ENCODE measurements at places on chromosomes 2 and 18.

DNA sequence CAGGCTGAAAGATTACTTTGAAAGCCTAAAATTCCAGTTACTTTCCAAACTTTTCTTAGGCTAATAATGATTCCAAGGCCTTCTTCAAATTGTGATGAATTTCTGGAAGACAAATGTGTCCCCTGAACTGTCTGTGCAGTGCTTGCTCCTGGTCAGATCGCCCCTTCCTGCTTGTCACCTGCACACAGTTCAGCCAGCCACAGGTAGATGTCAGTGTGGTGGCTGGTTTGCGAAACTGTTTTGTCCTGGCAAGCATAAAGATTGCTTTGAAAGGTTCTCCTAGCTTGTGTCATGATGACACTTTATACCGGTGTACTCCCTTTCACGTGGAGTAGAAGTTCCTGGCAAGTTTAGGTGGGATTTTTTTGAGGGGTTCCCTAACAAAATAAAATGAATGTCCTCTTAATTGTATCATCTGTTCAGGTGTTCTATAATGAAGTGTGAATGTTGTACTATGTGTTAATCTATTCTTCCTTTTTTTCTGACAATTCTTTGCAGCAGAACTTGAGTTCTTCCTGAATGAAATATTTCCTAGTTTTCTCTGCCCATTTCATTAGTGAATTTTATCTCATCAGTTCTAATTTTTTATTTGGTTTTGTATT is 298.8 kb downstream of the ZNF407 start:
- ATAC-seq = peak; percentile 68

GRCh38 chr18:26181343-26181826 is 44.9 kb upstream of the TAF4B start:
- peak; percentile 36 for ATAC-seq

DNA sequence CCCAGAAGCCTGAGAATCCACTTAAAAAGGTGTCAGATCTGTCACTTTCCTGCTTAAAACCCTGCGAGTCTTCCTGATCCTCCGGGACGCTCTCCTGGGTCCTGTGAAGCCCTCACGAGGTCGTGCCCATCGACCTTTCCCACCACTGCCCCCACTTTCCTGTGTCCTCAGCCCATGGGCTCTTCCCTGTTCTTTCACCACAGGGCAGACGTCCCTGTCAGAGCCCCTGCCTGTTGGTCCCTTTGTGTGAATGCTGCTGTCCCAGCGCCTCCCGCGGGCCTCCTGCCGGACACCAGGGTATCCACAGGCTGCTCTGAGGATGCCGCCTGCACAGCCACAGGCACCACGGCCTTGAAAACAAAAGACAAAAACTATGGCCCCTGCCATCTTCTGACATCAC is 125.6 kb downstream of the TMEM18 start:
- ATAC-seq = no peak

- no peak for ATAC-seq
Measured at GRCh38 chr18:49521216-49521835, 34.3 kb upstream of the C18orf32 start.

DNA sequence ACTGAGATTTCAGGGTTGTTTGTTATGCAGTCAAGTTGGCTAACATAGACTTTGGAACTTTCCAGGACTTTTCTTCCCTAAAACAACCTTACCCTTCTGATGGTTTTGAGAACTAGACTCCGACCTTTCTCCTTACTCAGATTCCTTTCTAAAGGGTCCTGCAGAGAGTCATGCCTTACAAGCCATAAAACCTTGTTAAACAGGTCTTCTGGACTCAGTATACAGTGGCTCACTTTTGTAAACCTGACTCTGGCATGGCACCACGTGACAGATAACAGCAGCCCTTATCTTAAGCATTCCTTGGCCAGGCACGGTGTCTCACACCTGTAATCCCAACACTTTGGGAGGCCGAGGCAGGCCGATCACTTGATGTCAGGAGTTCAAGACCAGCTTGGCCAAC is 253.2 kb upstream of the RAB6C start:
- ATAC-seq = no peak

Data from stimulated activated memory B cell treated with anti-CD40 and anti-IgM and Interleukin-4, amounts not matched to agents 10 μg/mL and 1 μg/mL and 100 μg/mL, for 72 hours (primary cell).